Iris pigment epithelial cell (primary cell): ENCODE measurements at places on chromosomes 16 and 17.

DNA sequence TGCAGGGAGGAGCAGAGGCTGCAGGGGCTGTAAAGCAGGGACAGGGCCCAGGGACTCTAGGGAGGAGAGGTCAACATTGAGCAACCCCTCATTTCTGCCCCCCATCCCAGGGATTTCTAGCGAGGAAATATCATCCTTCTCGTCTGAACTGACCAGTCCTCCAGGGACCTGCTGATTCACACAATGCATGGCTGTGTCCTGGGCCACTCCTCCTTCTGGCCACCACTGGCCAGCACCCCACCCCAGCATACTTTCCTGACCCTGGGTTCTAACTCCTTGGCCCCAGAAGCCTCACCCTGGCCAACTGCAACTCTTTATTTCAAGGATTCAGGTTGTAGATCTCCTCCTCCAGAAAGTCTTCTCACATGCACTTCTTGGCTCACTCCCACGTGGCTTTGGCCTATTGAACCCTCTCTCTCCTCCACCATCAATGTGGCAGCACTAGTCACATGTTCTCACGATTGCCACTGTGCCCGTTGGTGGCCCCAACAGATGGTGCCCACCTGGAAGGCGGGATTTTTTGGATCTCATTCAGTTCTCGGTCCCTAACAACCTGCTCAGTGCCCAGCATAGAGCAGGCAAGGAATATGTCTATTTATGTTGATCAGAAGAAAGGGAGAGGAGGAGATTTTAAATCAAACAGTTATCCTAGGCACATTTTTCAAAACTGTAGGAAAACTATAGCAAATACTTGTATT lies 41.5 kb downstream of the CUEDC1 start:
- DNase-seq: no peak

DNA sequence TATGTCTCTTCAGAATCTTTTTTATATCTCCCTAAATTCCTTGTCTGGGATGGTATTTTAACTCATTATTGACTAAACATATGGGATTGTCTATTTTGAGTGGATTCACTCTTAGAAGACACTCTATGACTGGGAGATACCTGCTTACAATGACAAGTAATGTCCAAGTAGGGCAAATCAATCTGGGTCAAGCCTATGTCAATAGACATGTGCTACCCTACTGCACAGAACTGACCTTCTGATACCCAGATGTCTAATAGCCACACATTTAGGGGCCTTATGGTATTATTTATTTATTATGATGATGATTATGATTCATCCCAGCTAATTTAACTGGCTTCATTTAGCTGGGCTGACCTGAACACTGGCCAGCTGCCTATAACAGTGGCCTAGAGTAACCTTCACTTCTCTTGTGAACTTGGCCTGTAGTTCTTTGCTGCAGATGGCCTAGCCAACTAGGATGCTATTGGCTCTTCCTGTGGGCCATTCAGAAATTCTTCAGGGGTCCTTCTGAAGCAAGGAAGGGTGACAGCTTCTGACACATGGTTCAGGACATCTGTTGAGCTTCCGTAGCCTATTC lies 138.0 kb downstream of the ANKFN1 start:
- DNase-seq: no peak

- no peak for DNase-seq
These were observed 19.6 kb downstream of the TMC5 start for GRCh38 chr16:19437280-19437679.

DNA sequence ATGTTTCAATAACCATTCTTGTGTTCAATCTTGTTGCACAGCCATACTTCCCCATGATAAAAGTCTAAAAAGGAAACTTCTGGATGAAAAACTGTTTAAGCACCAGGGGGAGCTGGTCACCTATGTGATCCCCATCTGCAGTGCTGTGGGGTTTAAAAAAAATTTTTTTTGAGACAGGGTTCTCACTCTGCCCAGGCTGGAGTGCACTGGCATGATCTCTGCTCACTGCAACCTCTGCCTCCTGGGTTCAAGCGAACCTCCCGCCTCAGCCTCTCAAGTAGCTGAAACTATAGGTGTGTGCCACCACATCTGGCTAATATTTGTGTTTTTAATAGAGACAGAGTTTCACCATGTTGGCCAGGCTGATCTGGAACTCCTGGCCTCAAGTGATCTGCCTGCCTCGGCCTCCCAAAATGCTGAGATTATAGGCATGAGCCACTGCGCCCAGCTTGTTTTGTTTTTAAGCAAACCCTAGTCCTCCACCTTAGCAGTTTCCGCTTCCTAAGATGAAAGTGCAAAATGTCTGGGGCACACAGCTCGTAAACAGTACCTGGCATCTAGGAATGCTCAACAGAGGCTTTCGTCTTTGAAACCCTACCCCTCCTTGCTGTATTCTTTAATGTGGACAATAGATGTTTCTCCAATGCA lies 25.4 kb downstream of the DNAJA2 start:
- DNase-seq: peak; percentile 45
